ENCODE measurements at places on chromosomes 16 and 17.
A peak's percentile ranks its signal among the peaks of the same experiment; 100 is the strongest.

GRCh38 chr16:4682084-4682591, 11.2 kb upstream of the NUDT16L1 start:
- no peak for DNase-seq

DNA sequence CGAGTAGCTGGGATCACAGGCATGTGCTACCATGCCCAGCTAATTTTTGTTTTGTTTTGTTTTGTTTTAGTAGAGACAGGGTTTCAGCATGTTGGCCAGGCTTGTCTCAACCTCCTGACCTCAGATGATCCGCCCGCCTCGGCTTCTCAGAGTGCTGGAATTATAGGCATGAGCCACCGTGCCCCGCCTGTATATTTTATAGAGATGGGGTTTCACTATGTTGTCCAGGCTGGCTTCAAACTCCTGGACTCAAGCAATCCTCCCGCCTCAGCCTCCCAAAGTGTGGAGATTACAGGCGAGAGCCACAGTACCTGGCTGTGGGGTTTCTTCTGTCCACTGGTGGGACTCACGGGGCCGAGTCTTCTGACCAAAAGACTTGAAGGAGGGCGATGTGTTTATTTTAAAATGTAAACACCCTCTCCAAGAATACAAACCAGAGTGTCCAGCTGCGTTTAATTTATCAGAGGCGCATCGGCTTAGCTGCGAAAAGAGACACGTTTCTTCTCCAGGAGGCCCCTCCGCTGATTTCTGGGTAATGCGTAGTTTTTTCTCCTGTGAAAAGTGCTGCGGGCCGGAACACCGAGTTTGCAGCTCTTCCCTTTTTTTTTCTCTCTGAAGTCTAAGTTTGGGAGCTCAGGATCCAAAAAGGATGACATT, 86.9 kb upstream of the CIBAR2 start:
- DNase-seq: no peak

DNA sequence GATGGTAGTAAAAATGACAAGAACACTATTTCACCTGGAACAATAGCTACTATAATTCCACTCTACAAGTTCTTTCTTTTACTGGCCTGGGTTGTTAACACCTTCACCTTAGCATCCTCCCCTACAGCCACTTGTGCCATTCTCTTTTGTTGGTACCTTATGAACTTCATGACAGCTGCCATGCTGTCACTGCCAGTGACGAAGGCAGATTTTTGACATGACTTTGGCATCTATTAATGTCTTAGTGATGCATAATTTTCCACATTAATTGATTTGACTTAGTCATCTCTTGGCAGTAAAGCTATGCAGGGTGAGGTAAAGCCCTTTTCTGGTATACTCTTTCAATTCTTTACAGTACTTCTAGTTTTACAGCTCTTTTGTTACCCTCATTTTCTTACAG, 207.9 kb downstream of the TANC2 start:
- peak; percentile 41 for DNase-seq

GRCh38 chr16:86026916-86027315, 128.0 kb downstream of the IRF8 start:
- no peak for DNase-seq

DNA sequence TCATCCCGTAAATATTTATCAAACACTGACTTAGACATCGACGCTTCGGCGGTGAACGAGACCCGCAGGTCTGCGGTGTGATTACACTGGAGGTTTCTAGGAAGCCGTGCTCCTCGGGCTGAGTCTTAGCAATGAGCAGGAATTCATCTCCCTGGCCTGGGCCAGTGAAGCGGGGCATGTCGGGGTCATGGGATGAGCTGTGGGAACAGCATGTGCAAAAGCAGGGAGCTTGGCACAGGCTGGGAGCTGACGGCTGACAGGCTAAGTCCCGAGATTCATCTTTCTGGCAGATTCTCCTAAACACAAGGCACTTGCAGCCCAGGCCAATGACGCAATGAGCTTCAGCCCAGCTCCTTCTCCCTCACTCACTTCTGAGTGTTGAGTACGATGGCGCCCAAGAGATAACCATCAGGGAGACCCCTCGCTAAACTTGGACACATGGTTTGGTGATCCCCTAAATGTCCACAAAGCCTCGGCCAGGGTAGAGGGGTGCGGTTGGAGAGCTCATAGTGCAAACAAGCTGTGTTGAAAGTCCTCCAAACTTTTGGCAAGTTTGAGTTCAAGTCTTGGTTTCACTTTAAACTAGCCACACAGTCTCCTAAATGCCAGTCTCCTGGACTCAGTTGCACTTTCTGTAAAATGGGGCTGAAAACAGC, 12.8 kb downstream of the CRISPLD2 start:
- DNase-seq: peak; percentile 97

DNA sequence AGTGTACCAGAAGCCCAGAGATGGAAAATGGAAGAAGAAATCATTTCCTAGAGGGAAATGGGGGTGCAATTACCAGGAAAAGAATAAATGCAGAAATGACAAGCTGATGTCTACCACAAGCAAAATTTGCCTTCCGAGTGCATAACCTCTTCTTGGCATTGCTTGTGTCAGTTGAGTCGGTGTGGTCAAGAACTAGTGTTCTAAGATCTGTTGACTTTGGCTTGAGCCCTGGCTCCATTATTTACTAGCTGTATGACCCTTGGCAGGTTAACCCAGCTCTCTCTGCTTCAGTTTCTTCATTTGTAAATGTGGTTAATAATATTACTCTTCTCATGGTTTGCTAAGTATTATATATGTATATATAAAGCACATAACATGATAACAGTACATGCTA, 273.0 kb upstream of the IRX5 start:
- DNase-seq: no peak

- no peak for DNase-seq
These were observed 1002.3 kb upstream of the CDH8 start for GRCh38 chr16:63038397-63039106.

DNA sequence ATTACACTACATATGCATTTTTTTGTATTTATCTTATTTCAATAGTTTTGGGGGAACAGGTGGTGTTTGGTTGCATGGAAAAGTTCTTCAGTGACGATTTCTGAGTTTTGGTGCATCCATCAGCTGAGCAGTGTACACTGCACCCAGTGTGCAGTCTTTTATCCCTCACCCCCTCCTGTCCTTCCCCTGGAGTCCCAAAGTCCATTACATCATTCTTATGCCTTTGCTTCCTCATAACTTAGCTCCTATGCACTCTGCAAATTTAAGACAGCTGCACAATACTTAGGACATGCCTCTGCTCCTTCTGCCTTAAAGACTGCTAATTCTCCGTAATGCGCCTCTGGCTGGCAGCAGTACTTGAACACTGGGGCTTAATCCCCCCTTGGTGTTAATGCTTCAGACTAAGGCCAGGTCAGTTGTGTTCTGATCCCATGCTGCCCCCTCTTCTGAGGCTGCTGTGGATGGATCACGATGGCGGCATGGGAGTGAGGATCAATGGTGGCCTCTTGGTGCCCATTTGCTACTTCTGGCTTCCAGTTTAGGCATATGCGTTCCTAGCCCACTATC, 146.2 kb downstream of the PARN start:
- no peak for DNase-seq

DNA sequence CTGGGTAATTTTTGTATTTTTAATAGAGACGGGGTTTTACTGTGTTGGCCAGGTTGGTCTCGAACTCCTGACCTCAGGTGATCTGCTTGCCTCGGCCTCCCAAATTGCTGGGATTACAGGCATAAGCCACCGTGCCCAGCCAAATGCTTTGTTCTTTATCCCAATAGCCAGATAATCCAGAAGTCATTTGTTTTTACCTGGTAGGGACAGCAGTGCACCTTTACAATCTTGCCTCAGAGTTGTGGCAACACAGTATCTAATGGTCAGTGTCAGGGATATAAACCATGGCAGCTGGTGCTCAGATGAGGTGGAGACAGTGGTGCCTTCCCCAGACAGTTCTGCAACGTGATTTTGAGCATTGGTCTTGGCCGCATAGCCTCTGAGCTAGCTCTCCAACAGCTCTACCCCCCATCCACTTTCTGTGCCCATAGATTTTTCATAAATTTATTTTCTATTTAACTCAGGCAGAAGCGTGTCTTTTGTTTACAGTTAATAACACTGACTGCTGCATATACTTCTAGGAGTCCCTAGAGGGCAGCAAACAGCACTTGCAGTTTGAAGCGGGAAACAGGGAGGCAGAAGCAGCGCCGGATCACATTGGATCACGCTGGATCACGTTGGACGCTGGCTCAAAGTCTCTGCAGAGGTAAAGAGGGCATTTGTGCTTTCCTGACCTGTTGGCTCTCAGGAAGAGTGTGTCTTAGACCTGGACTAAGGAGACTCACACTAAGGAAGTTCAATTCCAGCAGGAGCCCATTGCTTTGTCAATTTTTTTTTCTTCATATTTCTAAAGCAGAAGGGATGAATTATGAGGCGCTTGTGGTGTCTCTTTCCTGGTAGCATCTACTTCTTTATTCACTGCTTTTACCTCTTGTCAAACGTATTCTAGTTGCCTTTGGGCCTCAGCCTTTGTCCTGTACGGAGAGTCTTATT, 5.1 kb upstream of the GGT6 start:
- peak; percentile 69 for DNase-seq

DNA sequence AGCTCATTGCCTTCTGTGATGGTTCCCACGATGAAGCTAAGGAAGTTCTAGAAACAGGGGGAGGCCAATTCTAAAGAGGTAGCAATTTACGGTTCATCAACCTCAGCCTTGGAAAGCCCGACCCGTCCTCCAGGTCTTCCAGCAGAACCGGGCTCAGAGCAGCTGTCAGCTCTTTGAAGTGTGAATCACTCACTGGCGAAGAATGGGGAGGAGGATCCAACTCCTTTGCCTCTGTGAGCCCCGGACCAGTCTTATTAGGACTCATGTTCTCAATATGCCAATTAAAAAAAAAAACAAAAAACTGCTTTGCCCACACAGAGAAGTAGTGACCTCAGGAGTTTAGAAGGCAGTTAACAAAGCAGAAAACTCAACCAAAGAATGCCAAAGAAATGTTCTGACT, 31.4 kb downstream of the STX8 start:
- no peak for DNase-seq

DNA sequence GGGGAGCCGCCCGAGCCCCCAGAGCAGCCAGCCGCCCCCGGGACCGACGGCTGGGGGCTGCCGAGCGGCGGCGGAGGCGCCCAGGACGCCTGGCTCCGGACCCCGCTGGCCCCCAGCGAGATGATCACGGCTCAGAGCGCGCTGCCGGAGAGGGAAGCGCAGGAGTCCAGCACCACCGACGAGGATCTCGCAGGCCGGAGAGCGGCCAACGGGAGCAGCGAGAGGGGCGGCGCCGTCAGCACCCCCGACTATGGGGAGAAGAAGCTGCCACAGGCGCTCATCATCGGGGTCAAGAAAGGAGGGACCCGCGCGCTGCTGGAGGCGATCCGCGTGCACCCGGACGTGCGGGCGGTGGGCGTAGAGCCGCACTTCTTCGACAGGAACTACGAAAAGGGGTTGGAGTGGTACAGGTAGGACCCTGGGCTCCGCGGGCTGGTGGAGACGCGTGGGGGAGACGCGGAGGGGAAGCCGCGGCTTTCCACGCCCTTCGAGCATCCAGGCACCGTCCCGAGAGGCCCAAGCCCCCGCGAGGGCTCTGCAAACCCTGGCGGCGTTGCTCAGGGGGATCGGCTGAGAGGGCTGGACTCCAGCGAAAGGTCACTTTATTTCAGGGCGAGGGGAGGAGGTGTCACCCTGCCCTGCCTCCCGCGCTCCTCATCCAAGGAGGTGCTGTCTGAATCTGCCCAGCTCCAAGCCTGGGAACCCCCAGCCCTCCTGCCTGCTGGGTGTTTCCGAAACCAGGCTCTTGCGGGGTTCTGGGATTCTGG, 1.2 kb downstream of the HS3ST4 start:
- no peak for DNase-seq

- DNase-seq: no peak
These were observed 96.9 kb downstream of the RAB11FIP4 start for GRCh38 chr17:31488264-31488981.

GRCh38 chr16:69225121-69225520, 38.2 kb downstream of the SNTB2 start:
- DNase-seq: no peak

DNA sequence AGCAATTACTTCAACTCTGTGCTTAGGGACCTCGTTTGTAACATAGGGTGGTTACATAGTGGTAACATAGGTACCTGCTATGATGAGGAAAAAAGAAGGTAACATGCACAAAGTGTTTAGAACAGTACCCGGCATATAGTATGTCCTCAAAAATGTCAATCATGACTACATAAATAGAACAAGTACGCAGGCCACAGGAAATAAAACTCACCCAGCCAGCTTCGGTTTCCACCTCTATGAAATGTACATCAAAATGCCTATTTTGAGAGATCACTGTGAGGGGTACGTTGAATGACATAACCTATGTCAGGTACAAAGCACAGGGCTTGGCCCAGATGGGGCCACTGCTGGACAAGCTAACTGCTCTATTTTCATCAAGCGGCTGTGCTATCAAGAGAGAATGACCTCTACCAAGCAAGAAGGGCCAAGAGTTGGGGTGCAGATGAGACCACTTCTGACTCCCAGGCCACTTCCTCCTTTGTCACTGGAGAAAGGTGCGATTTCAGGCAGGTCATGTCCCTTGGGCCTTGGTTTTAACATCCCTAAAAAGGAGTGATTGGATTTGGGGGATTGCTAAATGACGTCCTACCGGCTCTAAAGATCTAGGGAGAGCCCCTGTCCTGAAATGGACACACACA, 45.4 kb downstream of the WSB1 start:
- no peak for DNase-seq

DNA sequence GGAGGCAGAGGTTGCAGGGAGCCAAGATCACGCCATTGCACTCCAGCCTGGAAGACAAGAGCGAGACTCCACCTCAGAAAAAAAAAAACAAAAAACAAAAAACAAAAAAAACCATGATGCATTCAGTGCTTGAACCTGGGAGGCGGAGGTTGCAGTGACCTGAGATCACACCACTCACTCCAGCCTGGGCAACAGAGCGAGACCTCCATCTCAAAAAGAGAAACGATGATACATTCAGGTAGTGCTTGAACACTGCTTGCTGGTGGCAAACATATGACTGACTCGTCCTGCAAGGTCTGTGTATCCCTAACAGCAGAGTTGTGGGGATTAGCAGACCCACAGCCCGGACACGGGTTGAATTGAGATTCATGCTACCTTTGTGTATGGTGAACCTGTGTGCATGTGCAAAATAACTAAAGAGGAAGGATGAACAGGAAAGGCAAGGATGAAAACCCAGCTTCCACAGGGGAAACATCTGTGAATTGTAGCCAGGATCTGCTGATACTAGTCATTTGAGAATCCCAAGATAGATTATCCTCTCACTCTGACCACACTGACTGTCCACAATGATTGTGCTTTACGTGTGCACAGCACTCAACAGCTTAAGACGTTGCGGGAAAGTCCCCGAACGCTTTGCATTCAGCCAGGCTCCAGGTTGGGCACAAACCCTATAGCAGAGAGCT, 52.4 kb upstream of the MRPS23 start:
- no peak for DNase-seq

- no peak for DNase-seq
These were observed 3.1 kb upstream of the SPACA3 start for GRCh38 chr17:32988481-32989101.

GRCh38 chr16:79434771-79435170, 165.8 kb downstream of the MAF start:
- no peak for DNase-seq

DNA sequence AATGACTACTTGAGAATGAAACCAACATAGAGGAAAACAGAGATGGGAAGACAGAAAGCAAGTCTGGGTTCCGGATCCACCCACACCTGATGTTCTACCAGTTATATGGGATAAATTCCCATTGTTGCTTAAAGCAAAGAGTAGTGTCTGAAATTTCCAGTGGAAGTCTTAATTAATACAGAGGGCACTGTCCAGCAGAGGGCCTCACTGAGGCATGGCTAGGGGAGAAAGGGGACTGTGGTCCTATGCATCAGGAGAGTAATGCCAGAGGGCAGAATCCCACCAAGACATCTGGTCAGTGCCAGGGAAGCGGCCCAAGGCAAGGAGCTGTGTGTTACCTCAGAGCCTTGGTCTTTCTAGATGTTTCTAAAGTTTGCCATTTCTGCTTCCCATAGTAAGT, 7.5 kb upstream of the UMOD start:
- DNase-seq: no peak
